Amniotic epithelial cell (primary cell): ENCODE measurements at places on chromosomes 4 and X.

GRCh38 chrX:40201329-40201885, 103.6 kb upstream of the BCOR start:
- no peak for DNase-seq

DNA sequence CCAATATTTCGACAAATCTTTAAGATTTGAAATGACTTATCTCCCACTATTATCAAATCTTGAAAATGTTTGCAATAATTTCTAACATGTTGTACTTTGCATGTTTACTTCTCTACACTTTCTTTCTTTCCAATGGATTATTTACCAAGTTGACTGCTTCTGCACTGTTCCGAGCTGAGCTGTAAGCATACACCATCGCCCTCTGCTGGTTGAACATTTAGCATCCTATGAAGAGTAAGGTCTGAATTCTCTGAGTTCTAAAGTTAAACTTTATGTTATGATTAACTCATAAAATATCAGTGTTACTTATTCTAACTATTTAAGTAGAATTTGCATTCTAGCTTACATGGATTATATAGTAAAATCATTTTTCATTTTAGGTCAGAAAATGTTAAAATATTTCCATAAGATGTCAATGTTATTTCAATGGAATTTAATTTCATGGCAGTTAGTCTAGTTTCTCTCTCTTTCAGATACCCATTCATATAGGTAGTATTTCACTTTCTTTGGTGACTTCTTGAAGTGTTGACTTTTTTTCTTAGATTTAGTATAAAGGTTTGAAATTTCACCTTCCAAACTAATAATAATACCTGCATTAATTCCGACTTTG, 137.4 kb downstream of the DKK2 start:
- DNase-seq = peak; percentile 60

DNA sequence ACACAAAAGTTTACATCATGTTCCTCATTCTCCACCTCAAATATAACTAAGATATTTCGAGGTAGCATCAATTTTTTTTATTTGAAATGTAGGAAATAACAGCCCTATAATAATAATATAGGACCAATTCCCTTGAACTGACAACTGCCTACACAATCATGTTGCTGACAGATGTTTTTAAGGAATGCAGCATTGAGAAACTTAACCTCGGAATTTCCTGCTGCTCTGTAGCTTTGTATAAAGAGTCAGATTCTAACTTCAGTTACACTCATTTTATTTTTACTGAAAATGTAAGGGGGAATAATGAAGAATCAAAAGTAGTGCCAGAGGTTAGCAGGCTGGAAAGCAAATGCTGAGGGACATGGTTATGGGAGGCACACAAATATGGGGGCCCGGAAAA, 235.8 kb downstream of the RBMX2 start:
- DNase-seq = peak; percentile 53

GRCh38 chr4:56052481-56052880, 103.7 kb downstream of the CEP135 start:
- no peak for DNase-seq

- DNase-seq = no peak
Measured at GRCh38 chr4:130183096-130183495, 1087.1 kb downstream of the C4orf33 start.

GRCh38 chr4:2248821-2249261, 6.9 kb upstream of the HAUS3 start:
- DNase-seq = no peak
